ENCODE measurements at places on chromosomes 7 and 10.

DNA sequence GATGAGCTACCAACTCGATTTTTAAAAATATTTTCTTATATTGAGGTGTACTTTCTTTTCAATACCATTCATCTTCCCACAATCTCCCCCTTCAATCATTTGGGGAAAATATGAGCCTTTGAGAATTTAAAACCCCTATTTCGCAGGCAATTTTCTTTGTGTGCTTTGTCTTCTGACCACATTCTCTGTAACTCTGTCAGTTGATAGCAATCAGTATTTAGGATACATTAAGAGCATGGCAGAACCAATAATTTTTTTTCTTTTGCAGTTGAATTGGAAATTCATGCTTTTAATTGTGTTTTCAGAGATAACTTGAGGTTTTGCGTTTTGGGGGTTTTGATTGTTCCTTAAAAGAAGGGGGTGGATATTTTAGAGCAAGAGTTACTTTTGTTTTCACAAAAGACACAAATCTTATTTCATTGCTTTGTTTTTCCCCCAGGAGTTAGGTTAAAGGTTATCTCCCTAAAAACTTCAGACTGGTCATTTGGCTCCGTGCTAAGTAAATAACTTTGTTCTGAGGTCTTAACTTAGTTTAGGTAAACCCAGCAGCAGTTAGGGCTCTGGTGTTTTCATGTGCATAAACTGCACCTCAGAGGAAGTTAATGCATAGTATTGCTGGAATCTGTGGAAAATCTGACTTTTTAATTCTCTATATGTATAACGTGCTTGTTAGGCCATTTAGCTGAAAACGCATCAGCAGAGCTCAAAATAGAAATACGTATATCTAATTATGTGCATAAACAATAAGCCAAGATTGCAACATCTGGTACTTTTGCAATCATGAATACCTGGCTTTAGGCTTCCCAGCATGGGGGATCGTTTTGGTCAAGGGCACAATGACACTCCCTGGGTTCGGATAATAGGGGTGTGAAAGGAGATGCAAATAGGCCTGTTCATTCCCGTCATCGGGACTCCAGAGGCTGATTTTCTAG lies 676.4 kb upstream of the ANKRD30A start:
- DNase-seq: no peak

- DNase-seq: no peak
Measured at GRCh38 chr7:141410353-141411000, 140.7 kb upstream of the AGK start.

DNA sequence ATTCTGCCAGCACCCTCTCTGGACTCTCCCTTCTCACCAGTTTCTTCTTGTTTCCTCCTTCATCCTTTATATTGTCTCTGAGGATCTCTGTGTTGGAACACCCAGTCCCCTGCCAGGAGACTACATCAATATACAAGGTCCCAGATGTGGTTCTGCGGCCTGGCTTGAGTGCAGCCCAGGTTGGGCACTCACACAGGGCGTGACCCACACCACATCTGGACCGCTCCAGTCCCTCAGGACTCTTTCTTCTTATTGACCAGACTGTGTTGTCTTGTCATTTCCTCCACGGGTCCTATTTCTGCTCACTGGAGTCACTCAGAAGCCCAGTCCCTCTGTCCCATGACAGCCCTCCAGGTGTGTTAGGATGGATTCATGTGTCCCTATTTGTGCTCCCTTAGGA lies 26.0 kb downstream of the NKX2-3 start:
- DNase-seq: no peak

- no peak for DNase-seq
Measured at GRCh38 chr10:124357561-124357885, 61.2 kb downstream of the OAT start.

DNA sequence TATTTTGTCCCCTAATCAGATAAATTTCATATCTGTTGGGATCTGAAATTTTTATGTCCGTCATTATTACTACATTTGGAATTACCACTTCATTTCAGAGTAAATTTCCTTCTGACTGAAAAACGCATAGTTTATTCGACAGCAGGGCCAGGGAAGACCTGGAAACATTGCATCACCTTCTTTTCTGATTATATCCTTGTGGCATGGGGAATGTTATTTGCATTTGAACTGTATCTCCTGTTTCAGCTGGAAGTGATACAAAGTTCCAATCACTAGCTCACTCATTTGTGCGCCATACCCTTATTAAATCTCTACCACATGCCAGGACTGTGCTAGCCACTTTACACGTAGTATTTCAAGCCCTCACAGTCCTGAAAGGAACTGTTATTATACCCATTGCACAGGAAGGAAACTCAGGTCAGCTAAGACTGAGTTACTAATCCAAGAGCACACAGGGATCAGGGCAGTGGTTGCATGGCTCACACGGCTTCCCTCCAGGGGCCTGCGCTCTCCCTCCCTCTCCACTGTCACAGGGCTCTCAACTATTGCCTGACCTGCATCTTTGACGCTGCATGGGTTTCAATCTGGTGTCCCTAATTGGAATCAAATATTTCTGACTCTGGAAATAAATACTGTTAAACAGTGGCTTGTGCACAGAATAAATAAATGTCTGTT lies 84.4 kb upstream of the NANOS1 start:
- no peak for DNase-seq

GRCh38 chr7:131586759-131587158 lies 30.3 kb upstream of the PODXL start:
- no peak for DNase-seq

DNA sequence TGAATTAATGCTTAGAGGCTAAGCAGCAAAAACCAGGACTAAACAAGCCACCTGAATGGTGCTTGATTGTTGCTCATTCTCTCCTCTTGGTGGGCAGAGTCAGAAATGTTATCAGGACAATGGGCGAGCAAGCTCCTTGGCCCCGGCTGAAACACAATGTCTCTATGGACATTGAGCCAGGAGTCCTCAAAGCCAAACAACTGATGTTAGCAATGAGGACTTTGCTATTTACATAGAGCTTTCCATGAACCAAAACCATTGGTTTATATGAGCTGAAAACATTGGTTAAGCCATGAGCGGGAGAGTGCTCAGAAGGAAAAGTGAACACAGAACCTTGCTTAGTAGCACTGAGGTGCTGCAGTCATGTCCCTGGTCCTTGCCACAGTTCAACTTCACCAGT lies 21.5 kb upstream of the NPVF start:
- DNase-seq: no peak

GRCh38 chr7:34848670-34849069 lies 188.6 kb downstream of the DPY19L1 start:
- no peak for DNase-seq

DNA sequence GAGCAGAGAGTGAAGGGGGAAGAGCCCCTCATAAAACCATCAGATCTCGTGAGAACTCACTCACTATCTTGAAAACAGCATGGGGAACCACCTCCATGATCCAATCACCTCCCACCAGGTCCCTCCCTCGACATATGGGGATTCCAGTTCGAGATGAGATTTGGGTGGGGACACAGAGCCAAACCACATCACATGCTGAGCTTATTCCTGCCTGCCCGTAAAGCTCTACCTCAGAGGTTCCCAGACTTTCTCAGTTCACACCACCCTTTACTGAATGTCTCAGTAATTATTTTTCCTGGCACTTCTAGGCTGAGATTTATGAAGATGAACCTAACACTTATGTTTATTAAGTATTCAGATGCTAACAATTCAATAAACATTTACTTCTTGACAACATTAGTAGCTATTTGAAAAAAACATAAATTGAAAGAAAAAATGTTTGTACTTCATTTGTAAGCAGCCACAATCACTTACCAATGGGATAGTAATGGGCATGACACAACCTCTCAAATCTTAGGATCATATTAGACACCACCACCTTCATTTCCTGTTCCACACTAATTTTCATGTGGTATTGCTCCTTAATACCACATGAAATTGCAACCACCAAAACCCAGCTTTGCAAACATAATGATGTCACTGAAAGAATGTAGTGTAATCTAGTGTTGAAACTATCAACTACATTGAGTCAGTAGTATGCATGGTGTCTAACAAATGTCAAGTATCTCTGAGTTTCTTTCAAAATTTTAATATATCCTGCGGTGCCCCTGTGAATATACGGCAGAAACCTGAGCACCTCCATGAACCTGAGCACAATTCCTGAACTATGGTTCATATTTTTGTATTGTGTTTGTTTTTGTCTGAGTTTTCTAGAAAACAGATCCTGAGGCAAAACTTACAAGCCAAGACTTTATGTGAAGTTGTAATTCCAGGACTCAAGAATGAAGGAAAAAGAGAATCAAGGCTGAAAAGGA lies 4.5 kb upstream of the DGKI start:
- no peak for DNase-seq

- DNase-seq: no peak
Measured at GRCh38 chr7:108908456-108908855, 338.8 kb downstream of the DNAJB9 start.

DNA sequence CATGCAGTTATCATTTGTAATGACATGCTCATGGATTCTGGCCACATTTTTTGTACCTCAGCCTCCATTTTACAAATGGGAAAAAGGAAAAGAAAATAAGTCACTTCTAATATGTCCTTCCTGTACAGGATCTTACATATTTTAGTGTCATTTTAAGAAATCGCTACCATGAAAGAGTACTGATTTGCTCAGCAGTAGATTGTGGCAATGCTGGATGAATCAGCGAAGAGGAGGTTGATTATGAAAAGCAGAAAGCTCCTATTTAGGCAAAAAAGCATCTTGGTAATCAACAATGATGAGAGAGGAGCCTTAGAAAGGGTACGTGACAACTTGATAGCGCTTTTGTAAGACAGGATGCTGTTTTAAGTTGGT lies 522.9 kb downstream of the PARD3 start:
- no peak for DNase-seq

GRCh38 chr10:79103585-79103984 lies 34.8 kb downstream of the ZMIZ1 start:
- DNase-seq: no peak

GRCh38 chr7:110856704-110857103 lies 234.2 kb upstream of the LRRN3 start:
- DNase-seq: no peak

DNA sequence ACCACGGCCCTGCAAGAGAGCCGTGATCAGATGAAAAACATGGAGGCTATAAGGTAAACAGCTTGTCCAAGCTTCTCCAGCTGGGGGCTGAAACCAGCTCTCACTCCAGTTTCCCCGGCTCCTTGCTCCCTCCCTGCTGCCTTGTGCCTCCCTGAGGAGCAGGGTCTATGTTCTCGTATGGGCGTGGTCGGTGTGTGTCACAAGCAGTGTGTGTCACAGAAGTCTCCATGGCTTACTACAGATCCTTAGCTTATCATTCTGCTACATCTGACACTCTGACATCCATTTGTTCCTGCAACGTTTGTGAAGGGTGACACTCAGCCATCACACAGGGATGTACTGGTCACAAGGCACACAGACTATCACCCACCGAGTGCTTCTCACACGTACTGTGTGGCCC lies 54.6 kb downstream of the CSGALNACT2 start:
- DNase-seq: no peak

DNA sequence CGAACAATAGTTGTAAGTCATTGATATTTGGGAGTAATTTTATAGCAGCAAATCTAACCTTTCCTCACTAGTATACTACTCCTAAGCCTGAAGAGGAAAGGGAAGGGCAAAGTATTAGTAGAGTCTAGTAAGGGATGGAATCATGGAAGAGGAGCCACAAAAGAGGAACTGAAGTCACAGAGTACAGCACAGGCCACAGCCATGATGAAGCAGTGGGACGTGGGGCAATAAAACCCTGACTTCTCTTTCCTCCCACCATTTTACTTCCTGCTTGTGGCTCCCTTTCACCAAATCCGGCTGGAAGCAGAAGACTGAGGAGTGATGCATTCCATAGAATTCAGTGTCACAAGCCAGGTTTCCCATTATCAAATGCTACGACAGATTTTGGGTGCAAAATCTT lies 58.7 kb downstream of the CABCOCO1 start:
- DNase-seq: no peak

DNA sequence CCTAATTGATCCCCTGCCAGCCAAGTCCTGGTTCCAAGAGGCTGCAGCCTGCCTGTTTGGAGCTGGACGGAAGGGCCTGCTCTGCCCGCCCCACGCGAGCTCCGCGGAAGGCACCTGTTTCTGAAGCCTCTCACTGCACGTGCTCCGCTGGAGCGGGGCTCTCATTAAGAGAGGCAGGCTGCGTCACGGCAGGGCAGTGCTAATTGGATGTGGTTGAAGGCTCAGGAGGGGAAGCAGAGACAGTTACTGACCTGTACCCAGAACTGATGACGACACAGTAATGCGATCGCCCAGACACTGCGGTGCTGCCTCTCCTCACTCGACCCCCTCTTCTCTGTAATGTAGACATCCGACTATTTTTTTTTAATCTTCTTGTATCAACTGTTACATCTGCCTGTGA lies 411.1 kb upstream of the MGMT start:
- DNase-seq: no peak

DNA sequence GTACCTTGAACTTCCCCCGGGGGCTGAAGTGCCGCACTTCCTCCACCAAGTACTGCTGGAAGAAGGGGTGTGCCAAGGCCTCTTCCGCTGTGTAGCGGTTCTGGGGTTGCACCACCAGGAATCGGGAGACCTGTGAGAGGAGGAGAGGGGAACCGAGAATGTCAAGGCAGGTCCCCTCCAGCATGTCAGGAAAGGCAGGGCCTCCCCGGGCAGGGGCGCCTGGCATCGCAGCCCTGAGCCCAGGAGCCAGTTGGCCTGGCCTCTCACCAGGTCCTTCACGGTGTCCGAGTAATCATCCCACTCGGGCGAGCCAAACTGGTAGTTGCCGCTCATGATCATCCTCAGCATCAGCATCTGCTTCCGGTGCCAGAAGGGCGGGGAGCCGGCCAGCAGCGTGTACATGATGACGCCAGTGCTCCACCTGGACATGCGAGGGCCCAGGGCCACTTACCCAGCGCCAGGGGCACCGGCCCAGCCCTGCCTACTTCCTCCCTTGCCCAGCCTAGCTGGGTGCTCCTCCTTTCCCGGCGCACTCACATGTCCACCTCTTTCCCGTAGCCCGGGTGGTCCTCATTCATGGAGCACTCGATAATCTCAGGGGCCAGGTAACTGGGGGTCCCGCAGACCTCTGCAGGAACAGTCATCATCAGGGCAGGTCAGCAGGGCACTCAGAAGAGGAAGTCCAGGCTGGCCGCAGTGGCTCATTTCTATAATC lies 11.0 kb downstream of the PHKG1 start:
- no peak for DNase-seq

DNA sequence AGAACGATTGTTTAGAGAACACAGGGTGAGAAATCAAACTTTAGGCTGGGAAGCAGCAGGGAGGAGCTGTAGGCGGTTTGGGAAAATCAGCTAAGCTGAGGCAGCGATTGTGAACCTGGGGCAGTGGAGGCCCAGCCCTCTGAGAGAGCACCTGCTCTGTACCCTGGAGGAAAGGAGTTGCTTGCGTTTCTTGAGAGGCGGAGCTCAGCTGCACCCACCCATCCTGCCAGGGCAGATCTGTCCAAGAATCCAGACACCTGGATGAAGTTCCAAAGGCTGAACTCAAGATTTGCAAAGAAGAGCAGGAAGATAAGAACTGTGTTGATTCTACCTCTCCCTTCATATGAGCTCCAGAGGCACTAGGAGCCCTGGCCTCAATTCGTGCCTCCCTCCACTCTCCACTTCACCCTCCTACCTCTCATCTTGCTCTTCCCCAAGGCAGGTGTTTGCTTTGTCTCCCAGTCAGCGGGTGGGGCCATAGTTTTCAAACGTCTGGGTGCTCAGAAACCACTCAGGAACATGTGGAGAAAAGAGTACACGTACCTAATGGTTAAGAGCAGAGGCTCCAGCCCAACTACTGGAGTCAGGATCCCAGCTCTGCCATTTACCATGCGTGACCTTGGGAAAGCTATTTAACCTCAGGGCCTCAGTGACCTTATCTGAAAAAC lies 21.5 kb upstream of the TMEM213 start:
- DNase-seq: no peak

- DNase-seq: no peak
Measured at GRCh38 chr7:2732959-2733584, 45.1 kb downstream of the AMZ1 start.

GRCh38 chr10:110880012-110880411 lies 8.3 kb downstream of the PDCD4 start:
- DNase-seq: no peak
